Central memory CD8-positive, alpha-beta T cell (primary cell): ENCODE measurements at places on chromosomes 6 and 20.

- no peak for DNase-seq
- H3K4me3 ChIP-seq: peak overlapping the region; percentile 26
Measured at GRCh38 chr20:63782521-63782971, 43.0 kb downstream of the SLC2A4RG start.

DNA sequence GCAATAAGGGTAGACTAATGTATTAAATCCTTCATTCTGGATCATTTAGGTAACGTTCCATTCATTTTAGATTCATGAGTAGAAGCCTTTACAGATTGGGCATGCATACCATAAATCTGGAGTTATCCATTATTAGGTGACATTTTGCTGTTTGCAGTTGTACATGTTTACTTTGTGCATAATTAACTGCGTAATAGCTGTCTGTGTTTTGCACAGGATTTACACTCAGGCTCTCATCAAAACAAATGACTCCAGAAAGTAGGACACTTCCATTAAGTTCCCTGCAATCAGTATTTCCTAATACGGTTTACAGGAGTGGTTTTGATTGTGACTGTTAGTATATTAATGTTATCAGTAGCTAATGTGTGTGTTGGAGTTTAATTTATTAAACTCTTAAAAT, 997.4 kb downstream of the HACE1 start:
- no peaks in the 10 kb centered on the region for H3K27me3 ChIP-seq
- no peaks in the 10 kb centered on the region for H3K36me3 ChIP-seq
- no peaks in the 10 kb centered on the region for H3K4me1 ChIP-seq
- H3K4me3 ChIP-seq: no peak overlapping the region

DNA sequence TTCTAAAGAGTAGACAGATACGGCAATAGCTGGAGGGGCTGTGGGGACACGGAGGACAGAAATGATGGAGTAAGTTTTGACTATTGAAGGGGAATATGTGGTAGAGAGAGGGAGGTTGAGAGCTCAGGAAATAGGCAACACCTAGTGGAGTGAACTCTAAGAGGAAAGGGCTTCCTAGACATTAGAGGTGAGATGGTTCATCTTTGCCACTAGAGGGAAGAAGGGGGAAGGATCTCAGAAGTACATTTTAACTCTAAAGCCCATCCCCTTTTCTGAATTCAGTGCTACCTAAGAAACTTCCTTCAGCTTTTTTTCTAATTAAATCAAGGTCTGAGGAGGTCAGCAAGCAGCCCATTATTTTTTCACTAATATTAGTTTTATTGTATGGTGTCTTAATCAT, 689.4 kb upstream of the MAP3K7 start:
- no peaks in the 10 kb centered on the region for H3K36me3 ChIP-seq
- H3K27ac ChIP-seq: no peak overlapping the region
- DNase-seq: no peak
- no peak overlapping the region for H3K4me3 ChIP-seq
- no peaks in the 10 kb centered on the region for H3K4me1 ChIP-seq

- no peak overlapping the region for H3K27ac ChIP-seq
- H3K27me3 ChIP-seq: peaks cover 36% of the 10 kb centered on the region
- no peak overlapping the region for H3K4me3 ChIP-seq
Measured at GRCh38 chr6:165910184-165910966, 247.3 kb upstream of the PDE10A start.

DNA sequence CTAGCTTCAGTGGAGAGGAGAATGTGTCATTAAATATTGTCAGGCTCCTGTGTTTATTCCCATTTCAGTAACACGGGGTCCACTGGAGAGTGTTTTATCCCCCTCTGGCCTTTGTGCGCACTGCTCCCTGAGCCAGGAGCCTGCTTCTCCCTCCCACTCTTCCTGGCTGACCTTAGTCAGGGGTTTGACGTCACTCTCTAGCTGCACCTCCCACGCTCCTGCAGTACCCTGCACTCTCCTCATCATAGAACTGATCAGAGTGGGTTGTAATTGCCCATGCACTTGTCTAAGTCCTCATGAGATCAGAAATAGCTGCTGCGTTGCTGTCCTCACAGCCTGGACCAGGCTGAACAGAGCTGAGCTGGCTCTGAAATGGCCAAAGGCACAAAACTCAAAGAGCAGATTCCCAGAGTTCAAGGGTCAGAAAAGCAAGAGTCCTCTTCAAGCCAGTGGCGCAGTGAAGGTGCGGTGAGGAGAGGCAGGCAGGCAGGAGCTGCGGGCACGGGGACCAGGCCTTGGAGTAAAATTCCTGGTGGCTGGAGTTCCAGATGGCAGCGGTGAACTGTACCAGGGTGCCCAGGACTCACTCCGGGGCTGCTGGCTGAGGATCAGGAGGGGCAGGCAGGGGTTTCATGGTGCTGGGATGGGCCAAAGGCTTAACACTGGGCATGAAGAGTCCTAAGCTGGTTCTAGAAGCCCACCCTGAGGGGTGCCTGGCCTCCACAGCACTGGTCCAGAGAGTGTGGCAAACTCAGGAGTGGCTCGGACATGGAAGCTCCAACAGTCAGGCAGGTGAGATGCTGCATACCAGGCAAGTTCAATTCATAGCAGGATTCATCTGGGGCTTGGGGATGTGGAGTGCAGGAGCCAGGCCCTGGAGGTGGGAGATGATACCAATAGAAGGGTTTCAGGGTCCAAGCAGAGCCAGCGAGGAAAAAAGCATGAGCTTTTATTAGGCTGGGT, 170.9 kb downstream of the SCP2D1 start:
- no peak overlapping the region for H3K27ac ChIP-seq
- no peaks in the 10 kb centered on the region for H3K36me3 ChIP-seq
- H3K27me3 ChIP-seq: peaks cover 34% of the 10 kb centered on the region
- H3K4me1 ChIP-seq: no peaks in the 10 kb centered on the region
- no peak for DNase-seq

DNA sequence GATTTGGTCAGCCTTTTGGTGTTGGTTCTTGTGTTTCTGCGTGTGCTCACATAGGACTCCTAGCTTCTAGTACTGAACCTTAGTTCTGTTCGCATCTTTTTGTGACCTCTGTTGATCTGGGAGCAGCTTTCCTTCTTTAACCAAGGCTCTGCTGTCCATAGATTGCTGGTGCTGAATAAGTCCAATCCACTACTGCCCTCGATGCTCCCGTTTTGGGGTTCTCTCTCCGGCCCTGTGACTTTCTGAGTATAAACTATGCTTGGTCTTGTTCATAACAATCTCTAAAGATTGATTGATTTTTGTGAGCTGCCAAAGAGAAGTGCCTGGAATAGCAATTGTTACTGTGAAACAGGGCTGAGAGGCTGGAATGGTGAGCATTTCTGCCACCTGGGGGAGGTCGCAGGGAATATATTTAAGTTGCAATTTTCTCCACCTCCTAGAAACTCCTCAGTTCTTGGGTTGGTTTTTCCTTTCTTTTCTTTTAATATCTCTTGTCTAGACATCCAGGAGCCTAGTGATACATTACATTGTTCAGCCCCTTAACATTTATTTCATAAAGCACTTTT, 422.9 kb upstream of the CHD6 start:
- H3K4me1 ChIP-seq: no peaks in the 10 kb centered on the region
- H3K4me3 ChIP-seq: no peak overlapping the region
- H3K36me3 ChIP-seq: no peaks in the 10 kb centered on the region
- no peak overlapping the region for H3K27ac ChIP-seq
- DNase-seq: no peak
- no peaks in the 10 kb centered on the region for H3K27me3 ChIP-seq

DNA sequence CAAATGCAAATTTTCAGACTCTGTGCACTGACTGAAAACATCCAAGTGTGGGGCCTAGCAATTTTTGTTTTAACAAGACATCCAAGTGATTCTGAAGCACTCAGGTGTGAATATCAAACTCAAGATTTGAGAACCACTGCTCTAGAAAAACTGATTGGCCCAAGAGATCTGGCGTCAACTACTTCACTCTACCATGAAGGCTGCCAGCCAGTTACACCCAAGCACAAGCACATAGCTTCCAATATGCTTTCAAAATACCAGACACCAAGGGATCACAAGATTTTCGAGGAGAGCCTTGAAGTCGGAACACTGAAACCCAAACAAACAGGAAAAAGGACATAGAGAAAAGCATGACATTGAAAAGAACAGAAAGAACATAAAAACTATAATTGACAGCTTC, 140.2 kb downstream of the PTCHD4 start:
- no peak overlapping the region for H3K4me3 ChIP-seq
- no peaks in the 10 kb centered on the region for H3K36me3 ChIP-seq
- H3K27ac ChIP-seq: no peak overlapping the region
- DNase-seq: no peak

GRCh38 chr20:41540918-41541317, 77.3 kb downstream of the CHD6 start:
- no peaks in the 10 kb centered on the region for H3K27me3 ChIP-seq
- peaks cover 3% of the 10 kb centered on the region for H3K36me3 ChIP-seq
- H3K4me1 ChIP-seq: peaks cover 12% of the 10 kb centered on the region
- H3K4me3 ChIP-seq: no peak overlapping the region
- no peak overlapping the region for H3K27ac ChIP-seq
- DNase-seq: no peak

- H3K27me3 ChIP-seq: peaks cover 48% of the 10 kb centered on the region
- H3K4me1 ChIP-seq: no peaks in the 10 kb centered on the region
- no peak for DNase-seq
- H3K4me3 ChIP-seq: no peak overlapping the region
Measured at GRCh38 chr20:20939006-20939405, 167.2 kb downstream of the LINC00237 start.

GRCh38 chr6:47277702-47278101, 32.0 kb downstream of the TNFRSF21 start:
- peaks cover 3% of the 10 kb centered on the region for H3K27me3 ChIP-seq
- no peak overlapping the region for H3K27ac ChIP-seq
- H3K4me3 ChIP-seq: no peak overlapping the region
- peaks cover 3% of the 10 kb centered on the region for H3K36me3 ChIP-seq
- no peaks in the 10 kb centered on the region for H3K4me1 ChIP-seq
- DNase-seq: no peak

GRCh38 chr20:59307270-59307669, 6.9 kb downstream of the EDN3 start:
- H3K4me3 ChIP-seq: no peak overlapping the region
- H3K4me1 ChIP-seq: no peaks in the 10 kb centered on the region

- H3K4me3 ChIP-seq: no peak overlapping the region
- no peak for DNase-seq
- no peaks in the 10 kb centered on the region for H3K36me3 ChIP-seq
Measured at GRCh38 chr6:44500074-44500473, 112.6 kb downstream of the CDC5L start.

GRCh38 chr20:48040491-48040890, 255.2 kb upstream of the SULF2 start:
- peaks cover 31% of the 10 kb centered on the region for H3K27me3 ChIP-seq
- no peak overlapping the region for H3K4me3 ChIP-seq
- H3K36me3 ChIP-seq: no peaks in the 10 kb centered on the region
- no peaks in the 10 kb centered on the region for H3K4me1 ChIP-seq
- H3K27ac ChIP-seq: no peak overlapping the region

DNA sequence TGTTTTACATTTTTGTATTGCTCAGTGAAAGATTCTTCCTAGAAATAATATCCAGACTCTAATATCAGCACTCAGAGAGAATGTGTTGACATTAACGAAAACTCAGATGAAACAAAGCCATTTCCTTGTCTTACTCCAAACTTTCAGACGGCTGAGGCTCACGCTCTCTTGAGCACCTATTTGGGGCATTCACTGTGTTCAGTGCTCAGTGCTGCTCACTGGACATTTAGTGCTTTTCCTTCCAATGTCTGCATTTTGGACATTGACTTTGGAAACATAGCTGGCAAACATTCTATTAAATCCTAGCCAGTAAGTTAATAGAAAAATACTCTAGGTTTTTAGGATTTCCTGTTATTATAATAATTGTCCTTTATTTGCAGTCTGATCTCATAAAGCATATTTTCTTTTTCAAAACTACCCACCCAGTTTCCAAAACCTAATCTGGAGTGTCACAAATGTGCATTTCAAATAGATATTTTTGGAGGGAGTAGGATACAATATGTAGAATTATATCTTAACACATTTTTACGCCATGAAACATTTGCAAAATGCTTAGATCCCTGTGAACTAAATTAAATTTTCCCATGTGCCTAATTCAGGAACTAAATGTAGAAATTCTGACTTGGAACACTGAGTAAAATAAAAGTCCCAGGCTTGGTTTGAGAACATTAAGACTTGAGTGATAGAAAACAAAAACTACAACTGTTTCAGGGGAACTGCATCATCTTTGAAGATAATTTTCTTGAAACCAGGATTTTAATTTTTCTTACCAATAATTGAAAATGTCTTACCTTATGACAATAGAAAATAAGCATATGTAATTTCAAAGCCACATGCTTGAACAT, 91.7 kb upstream of the B3GAT2 start:
- peaks cover 40% of the 10 kb centered on the region for H3K27me3 ChIP-seq
- no peaks in the 10 kb centered on the region for H3K36me3 ChIP-seq
- no peak overlapping the region for H3K27ac ChIP-seq
- no peak overlapping the region for H3K4me3 ChIP-seq

DNA sequence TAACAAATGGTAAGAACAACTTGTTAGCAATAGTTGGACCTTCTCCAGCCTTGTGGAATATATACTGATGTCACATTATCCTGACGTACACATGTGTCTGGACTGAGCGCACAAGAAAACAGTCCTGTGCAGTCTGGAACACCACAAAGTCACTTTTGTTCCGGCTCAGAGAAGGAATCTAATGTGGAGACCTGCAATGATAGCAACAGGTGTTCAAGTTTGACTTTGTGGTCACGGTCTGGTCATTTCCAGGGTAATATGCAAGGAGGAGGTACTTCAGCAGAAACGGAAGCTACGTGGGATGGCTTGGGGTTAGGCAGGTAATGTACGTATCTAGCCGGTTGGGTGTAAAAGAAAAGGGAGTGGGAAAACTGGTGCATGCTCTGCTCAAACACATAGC, 687.2 kb upstream of the AGPAT4 start:
- no peaks in the 10 kb centered on the region for H3K4me1 ChIP-seq
- no peaks in the 10 kb centered on the region for H3K36me3 ChIP-seq
- no peak overlapping the region for H3K4me3 ChIP-seq
- no peak overlapping the region for H3K27ac ChIP-seq
- DNase-seq: no peak
- no peaks in the 10 kb centered on the region for H3K27me3 ChIP-seq

GRCh38 chr6:89655122-89655521, 16.6 kb upstream of the LYRM2 start:
- no peaks in the 10 kb centered on the region for H3K27me3 ChIP-seq
- H3K27ac ChIP-seq: no peak overlapping the region
- H3K4me3 ChIP-seq: no peak overlapping the region

DNA sequence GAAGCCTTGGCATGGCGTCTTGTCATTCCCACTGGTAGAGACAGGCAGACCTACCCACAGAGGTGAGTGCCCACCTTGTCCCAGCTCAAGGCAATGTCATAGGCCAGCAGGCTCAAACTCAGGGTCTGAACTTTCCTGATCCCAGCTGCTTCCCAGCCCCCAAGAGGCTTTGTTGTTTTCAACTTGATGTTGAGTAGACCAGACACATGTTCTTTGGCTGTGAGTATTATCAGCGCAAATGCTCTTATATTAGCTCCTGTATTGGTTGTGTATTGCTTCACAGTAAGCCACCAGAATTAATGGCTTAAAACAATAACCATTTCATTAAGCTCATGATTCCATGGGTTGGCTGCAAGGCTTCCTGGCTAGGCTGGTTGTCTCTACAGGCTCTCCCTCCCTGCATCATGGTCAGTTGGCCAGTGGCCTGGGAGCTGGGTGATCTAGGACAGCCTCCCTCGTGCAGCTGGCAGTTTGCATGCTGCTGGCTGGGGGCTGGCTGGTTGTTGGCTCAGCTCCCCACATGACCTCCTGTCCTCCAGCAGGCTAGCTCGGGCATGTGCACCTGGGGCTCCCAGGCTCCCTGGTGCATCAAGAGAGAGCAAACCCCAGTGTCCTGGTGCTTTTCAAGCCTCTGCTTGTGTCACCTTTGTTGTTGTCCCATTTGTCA, 21.6 kb downstream of the TOX2 start:
- H3K27me3 ChIP-seq: peaks cover 22% of the 10 kb centered on the region
- H3K4me1 ChIP-seq: peaks cover 22% of the 10 kb centered on the region
- no peak overlapping the region for H3K4me3 ChIP-seq
- H3K27ac ChIP-seq: no peak overlapping the region
